ENCODE measurements at places on chromosomes 4 and X.
A peak's percentile ranks its signal among the peaks of the same experiment; 100 is the strongest.

- DNase-seq, result no peak
Observed at GRCh38 chr4:55965585-55965984, 16.8 kb downstream of the CEP135 start.

DNA sequence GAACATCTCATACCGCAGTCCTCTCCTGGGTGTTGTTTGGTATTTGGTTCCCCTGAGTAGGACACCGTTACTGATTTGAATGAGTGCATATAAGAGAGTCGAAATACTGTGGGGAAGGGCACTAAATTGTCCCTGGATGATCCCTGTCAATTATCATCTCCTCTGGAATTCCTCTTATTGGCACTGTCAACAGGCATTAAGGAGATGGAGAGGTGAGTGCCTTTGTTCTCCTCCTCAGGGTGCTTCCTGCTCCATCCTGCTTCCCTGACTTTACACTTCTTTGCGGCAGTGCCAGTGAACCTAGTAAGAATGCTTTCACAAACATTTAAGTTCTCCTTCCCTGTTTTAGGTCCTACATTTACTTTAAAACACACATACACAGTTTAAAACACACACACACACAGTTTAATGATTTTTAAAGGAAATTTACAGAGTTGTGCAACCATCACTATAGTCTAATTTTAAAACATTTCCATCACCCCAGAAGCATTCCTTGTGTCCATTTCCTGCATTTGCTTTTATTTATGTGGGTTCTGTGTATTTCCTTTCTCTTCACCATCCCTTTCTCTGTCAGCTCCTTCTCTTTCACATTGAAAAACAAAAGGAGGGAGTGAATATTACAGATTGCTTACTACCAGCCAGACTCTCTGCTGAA lies 20.9 kb upstream of the ZRSR2 start:
- DNase-seq, result no peak

- DNase-seq, result peak; percentile 10
Observed at GRCh38 chr4:144646523-144647094, 653 bp downstream of the HHIP start.

DNA sequence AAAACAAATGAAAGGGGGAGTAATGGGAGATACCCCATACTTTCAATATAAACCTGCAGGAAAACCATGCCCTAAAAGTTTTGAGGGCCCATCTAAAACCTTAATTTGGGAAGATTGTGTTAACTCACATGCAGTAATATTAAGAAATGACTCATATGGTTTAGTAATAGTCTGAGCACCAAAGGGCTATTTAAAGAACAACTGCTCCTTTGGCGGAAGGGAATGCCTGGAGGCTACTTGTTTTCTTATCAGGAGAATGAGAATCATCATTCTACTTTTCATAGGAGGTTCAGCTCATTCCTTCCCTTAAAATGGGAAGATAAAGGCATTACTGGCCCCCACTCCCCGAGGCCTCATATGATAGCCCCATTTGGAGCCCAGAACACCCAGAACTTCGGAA lies 47.6 kb downstream of the SPIN3 start:
- DNase-seq, result no peak

Data from activated naive CD8-positive, alpha-beta T cell treated with anti-CD3 and anti-CD28 coated beads, Interleukin-2, amount 50 U/mL, for 24 hours (primary cell).